ENCODE measurements at places on chromosomes 6 and 20.

DNA sequence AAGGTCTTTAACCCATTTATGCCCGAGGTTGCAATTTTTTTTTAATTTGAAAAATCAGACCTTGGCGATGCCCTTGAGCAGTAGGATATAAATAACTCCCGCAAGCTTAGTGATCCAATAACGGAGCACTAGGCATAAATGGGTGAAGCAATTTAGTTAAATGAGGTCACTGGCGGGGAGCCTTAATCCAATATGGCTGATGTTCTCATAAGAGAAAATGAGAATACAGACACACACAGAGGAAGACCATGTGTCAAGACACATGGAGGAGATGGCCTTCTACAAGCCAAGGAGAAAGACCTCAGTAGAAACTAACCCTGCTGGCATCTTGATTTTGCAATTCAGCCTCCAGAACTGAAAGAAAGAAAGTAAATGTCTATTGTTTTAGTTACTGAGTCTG lies 735 bp downstream of the SIRPG start:
- no peak for DNase-seq

DNA sequence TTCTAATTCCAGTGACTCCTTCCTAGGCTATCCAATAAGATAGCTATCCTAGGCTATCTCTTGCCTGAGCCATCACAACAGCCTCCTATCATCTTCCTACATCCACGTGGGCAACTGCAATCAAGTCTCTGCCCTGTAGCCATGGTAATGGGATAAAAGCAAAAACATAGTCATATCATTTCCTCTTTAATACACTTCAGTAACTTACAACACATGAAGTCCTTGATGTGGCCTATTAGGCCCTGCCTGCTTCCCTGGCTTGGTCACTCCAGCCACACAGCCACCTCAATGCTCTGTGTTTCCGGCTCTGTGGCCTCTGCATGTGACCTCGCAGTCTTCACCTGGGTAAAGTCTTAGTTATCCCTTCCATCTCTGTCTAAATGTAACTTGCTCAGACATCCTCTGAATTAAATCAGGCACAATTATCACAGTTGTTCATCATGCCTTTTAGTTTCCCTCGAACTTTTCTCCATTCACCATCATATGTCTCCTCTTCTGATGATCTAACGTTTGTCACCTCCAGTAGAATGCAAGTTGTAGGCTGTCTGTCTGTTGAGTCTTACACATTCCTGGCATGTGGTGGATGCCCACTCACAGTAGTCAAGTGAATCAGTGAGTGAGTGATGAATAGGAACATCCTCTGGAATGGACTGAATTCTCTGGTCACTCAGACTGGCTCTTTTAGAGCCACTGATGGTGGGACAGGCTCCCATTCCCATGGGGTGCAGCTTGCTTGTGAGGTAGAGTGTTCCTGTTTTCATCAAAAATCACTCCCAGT lies 229.4 kb downstream of the TBC1D7 start:
- no peak for DNase-seq

- no peak for DNase-seq
Observed at GRCh38 chr6:160510199-160510598, 153.9 kb downstream of the LPA start.

DNA sequence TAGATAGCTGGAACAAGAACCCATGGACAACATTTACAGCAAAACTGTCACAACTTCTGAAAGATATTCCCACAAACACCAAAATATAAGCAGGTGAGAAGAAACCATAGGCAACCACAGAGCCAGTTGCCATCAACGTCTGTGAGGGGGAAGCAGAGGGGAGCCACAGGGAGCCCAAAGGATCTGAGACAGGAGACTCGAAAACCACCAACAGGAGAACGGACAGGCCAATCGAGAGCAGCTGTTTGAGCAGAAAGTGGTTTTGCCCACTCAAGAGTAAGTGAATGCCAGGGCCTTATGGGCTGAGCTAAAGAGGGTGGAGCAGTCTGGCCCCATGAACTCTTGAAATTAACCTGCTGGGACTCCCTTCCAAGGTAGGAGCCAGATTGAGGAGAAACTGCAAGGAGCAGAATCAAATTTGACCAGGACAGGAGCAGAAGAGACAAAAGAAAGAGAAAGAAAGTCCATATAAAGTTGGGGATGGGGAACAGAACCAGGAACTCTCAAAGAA lies 195.4 kb downstream of the ANKRD60 start:
- no peak for DNase-seq

DNA sequence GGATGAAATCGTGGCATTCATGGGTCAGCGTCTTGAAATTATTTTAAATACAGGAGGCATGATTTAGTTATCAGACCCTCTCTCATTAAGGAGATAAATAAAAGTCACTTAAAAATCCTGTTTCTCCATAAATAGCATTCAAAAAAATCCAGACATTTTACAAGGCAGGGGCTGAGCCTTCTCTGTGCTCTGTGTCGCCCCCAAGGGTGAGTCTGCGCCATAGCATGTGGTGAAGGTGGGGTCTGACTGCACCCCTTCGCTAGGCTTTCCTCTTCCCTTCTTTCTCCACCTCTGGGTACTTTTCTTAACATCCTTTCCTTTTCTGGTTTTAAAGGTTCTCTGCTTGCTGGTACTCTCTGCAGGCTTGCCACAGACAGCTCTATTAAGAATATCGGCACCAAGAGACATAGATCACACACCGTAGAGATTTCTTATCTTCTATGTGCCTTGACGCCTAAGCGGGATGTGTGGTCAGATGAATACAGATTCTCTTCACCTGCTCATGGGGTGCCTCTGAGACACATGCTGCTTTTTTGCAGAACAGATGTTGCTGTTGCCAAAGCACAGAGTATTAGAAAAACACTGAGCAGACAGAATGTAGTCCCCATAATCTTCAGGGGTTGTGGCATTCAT lies 20.1 kb upstream of the FAM209A start:
- DNase-seq = peak; percentile 49

DNA sequence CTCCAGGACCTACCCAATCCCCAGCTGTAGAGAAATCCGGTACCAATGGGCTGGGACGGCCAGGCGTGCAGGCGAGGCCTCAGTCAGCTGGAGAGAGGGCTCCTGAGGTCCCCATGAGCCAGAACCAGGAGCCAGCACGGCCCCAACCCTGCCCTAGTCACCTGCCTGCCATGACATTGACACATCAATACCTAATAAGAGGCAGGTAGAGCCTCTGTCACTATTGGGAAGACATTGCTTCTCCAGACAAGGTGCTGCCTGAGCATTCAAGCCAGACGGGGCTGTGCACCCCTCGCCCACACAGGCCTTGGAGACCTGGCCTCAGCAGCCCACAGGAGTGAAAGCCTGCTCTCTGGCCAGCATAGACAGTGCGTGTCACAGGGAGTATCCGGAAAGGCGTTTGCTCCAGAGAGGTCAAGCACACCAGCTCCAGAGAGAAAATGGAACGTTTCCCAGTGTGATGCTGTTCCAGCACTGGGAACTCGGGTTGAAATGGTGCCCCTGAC lies 3.5 kb downstream of the DLL1 start:
- DNase-seq = no peak

GRCh38 chr20:2168946-2169345 lies 67.3 kb downstream of the STK35 start:
- no peak for DNase-seq

DNA sequence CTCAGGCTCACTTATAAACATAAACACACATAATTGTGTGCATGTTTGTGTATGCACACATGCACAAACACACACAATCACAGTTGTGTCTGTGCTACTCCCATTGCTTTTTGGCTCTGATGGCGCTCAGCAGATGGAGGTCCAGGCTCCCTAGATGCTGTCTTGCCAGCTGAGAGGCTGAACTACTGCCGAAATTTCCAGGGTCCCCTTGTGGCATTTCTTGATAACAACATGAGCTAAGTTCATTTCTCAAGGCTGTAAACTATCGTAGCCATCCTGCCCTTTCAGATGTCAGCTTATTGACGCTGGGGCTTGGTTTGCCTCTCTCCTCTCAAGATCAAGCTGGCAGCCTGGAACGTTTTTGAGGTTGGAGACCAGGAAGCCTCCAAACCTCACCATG lies 313.9 kb upstream of the RNF24 start:
- peak; percentile 32 for DNase-seq
